ENCODE measurements at places on chromosomes 1 and 21. TPM values are rescaled to one million over a fixed set of nuclear protein-coding genes. Genes with fewer than 3 reads are reported as not detected.
A peak's percentile ranks its signal among the peaks of the same experiment; 100 is the strongest.

SYF2 gene
- 46.5 TPM for total RNA-seq

RPTN gene
- not detected for total RNA-seq

PLA2G2D gene
- not detected for total RNA-seq

MAP10 gene
- total RNA-seq = 3.1 TPM

PPIAL4G gene
- 0.84 TPM for total RNA-seq

GRIK1 gene
- not detected for total RNA-seq

DNA sequence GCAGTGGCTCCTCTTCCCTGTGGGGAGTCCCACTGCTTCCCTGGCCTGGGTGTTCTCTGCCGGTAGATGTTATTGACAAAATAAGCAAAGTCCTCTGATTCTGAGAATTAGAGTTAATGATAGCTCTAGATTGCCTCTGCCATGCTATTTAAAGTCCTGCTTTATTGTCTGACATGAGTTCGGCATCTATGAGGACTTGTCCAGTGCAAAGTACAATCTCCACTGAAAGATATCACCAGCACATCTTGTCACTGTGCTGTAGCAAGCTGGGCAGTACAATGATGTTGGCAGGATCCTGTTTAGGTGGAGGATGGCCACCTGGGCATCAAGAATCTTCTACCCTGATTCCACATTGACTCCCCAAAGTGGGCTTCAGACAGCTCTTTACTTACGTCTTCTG, 54.0 kb upstream of the ATP5PO start:
- peaks cover 26% of the 10 kb centered on the region for H3K4me1 ChIP-seq
- H3K4me3 ChIP-seq = no peak overlapping the region
- H3K27me3 ChIP-seq = no peaks in the 10 kb centered on the region
- no peak for DNase-seq
- H3K36me3 ChIP-seq = peaks cover 50% of the 10 kb centered on the region

GRCh38 chr1:221166559-221167318, 287.5 kb downstream of the HLX start:
- H3K4me3 ChIP-seq = no peak overlapping the region
- H3K36me3 ChIP-seq = no peaks in the 10 kb centered on the region
- no peak for DNase-seq
- H3K27me3 ChIP-seq = peaks cover 6% of the 10 kb centered on the region
- no peak overlapping the region for H3K27ac ChIP-seq
- H3K4me1 ChIP-seq = no peaks in the 10 kb centered on the region

DNA sequence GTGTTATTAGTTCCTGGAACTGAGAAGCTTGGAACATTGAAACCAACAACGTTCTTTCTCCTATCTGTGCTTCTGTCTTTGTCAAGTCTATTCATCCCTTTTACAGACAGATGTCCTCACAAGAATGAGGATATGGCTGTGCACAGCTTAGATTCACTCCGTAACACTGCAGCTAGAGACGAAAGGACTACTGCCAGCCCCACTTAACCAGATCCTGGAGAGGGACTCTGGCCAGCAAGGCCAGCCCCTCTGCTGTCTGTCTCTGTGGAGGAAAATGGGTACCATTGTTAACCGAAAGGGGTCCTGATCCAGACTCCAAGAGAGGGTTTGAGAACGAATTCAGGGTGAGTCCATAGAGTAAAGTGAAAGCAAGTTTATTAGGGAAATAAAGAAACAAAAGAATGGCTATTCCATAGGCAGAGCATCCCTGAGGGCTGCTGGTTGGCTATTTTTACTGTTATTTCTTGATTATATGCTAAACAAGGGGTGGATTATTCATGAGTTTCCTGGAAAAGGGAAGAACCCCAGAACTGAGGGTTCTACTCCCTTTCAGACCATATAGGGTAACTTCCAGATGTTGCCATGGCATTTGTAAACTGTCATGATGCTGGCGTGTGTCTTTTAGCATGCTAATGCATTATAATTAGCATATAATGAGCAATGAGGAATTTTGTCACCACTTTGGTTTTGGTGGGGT, 17.4 kb upstream of the USP24 start:
- H3K4me3 ChIP-seq = no peak overlapping the region
- H3K27me3 ChIP-seq = peaks cover 16% of the 10 kb centered on the region
- H3K27ac ChIP-seq = no peak overlapping the region

- H3K36me3 ChIP-seq = no peaks in the 10 kb centered on the region
- H3K4me1 ChIP-seq = no peaks in the 10 kb centered on the region
- peaks cover 13% of the 10 kb centered on the region for H3K27me3 ChIP-seq
- no peak overlapping the region for H3K27ac ChIP-seq
- no peak overlapping the region for H3K4me3 ChIP-seq
- DNase-seq = no peak
These were observed 91.5 kb upstream of the F3 start for GRCh38 chr1:94633051-94633450.

DNA sequence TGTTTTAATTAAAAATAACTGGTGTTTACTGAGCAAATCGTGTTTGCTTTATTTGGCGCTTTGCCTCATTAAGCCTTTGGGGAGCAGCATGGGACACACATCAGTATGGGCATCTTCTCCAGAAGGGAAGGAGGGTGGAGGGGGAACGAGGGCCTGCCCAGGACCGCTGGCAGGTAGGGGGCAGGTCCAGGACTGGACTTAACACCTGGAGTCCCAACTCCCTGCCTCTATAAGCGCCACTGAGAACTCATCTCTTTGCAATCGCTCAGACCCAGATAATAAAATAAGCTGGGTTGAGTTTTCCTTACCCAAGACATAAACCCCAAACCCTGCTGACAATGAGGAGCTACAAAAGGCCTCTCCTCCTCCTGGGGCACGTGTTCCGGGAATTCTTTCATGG, 15.1 kb downstream of the ABCG1 start:
- H3K4me1 ChIP-seq = peaks cover 97% of the 10 kb centered on the region
- peak overlapping the region; percentile 65 for H3K4me3 ChIP-seq
- DNase-seq = no peak
- H3K27ac ChIP-seq = peak overlapping the region; percentile 93
- no peaks in the 10 kb centered on the region for H3K27me3 ChIP-seq

- H3K4me3 ChIP-seq = no peak overlapping the region
- no peaks in the 10 kb centered on the region for H3K27me3 ChIP-seq
- peaks cover 29% of the 10 kb centered on the region for H3K4me1 ChIP-seq
- peak overlapping the region; percentile 26 for H3K27ac ChIP-seq
These were observed 34.3 kb upstream of the RAP1GAP start for GRCh38 chr1:21703318-21703963.

DNA sequence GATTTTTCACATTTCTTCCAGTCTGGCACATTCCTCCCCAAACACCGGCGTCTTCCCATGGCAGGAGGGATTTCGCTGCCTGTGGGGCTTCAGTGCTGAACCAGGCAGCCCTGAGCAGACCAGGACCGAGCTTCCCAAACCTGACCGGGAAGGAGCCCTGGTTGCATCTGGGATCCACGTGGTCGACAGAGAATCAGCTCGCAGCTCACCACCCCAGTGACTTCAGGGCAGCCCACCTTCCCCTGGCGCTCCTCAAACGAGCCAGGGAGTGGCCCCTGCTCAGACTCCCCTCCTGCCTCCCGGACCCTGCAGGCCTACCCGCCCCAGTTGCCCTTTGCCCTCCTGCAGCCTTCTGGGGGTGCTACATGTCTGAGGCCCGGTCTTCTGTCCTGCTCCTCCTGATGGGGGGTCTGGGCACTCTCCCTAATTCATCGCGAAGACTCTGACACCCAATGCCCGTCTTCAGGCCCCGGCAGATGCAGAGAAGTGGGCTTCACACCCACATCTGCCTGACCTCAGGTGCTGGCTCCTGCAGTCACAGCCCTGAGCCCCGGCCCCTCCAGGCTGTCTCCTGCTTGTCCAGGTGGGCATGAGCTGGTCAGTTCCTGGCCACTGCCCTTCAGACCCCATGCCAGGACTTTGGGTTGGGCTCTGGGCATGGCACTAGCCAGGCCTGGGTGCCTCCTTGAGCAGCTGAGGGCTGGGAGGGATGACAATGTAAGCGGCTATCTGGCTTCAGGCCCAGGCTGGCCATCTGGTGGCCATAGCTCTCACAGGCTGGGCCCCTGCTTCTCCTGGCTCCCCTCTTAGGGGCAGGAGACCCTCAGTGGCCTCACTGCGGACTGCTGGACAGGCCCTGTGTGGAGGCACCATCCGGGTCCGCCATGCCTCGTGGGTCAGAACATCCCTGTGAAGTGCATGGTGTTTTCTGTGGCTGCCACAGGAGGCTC, 26.1 kb upstream of the PRSS38 start:
- peaks cover 15% of the 10 kb centered on the region for H3K4me1 ChIP-seq
- peak overlapping the region; percentile 57 for H3K27ac ChIP-seq
- peak overlapping the region; percentile 76 for H3K4me3 ChIP-seq
- H3K27me3 ChIP-seq = peaks cover 4% of the 10 kb centered on the region
- H3K36me3 ChIP-seq = no peaks in the 10 kb centered on the region
- no peak for DNase-seq

- H3K4me1 ChIP-seq = peaks cover 77% of the 10 kb centered on the region
- peak overlapping the region; percentile 86 for H3K4me3 ChIP-seq
- H3K27ac ChIP-seq = peak overlapping the region; percentile 100
- H3K27me3 ChIP-seq = no peaks in the 10 kb centered on the region
These were observed 24.1 kb upstream of the ALDH4A1 start for GRCh38 chr1:18926315-18927081.

DNA sequence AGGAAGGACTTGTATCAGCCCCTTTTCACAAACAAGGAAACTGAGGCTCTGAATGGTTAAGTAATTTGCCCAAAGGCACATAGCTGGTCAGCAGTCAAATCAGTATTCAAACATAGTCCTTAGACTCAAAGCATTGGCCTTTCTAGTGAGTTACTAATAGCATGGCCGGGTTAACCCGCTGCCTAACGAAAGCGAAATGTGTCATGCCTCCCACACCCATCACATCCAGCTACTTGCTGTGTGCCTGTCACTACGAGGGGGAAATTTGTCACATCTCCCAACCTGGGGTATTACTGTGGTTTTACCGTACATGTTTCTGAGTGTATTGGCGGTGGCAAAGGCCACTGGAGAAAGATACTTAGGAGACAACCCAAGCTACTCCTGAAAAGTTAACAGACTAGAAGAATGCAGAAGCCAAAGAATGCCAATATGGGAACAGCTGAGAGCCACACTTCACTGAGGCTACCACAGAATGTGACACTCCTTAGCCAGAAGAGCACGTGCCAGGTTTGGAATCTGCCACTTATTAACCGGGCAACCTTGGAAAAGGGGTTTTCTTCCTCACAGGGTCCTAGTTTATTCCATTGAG, 363.5 kb downstream of the KCNH1 start:
- no peak overlapping the region for H3K4me3 ChIP-seq
- H3K27ac ChIP-seq = no peak overlapping the region
- H3K36me3 ChIP-seq = no peaks in the 10 kb centered on the region
- H3K4me1 ChIP-seq = no peaks in the 10 kb centered on the region
- DNase-seq = no peak

- peak overlapping the region; percentile 50 for H3K27ac ChIP-seq
- peaks cover 29% of the 10 kb centered on the region for H3K4me1 ChIP-seq
- H3K4me3 ChIP-seq = no peak overlapping the region
These were observed 5.8 kb downstream of the C21orf58 start for GRCh38 chr21:46317710-46318463.

DNA sequence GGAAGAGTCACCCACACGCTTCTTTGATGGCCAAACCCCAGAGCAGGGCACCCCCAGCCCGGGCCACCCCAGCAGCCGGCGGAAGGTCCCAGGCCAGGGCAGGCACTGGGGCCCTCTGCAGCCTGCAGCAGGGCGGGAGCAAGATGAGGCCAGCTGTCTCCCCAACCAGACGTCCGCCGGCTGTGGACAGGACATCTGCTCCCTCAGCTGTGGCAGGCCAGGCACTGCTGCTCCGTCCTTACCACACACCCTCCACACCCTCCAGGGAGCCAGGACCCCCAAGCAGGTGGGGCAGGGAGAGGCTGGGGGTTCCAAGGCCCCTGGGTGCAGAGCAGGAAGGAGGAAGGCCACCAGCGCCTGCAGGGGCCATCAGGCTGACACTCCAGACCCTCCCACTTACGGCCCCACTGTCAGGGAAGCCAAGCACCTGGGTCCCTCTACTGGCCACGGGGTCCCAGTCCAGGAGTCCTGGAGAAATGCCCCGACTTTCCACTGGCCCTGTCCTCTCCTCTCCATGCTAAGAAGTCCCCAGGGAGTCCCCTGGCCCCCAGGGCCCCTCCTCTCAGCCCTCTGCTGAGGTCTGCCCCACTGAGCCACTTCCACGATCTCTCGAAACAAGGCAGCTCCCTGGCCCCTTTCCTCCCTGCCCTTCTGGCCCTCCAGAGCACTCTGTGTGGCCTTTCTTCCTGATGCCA, 5.6 kb downstream of the WNT9A start:
- H3K4me1 ChIP-seq = peaks cover 8% of the 10 kb centered on the region
- peaks cover 12% of the 10 kb centered on the region for H3K27me3 ChIP-seq
- no peaks in the 10 kb centered on the region for H3K36me3 ChIP-seq
- H3K27ac ChIP-seq = no peak overlapping the region
- no peak for DNase-seq

- no peaks in the 10 kb centered on the region for H3K36me3 ChIP-seq
- no peak overlapping the region for H3K4me3 ChIP-seq
- DNase-seq = no peak
- no peaks in the 10 kb centered on the region for H3K27me3 ChIP-seq
- H3K4me1 ChIP-seq = no peaks in the 10 kb centered on the region
These were observed 33.5 kb downstream of the DMAP1 start for GRCh38 chr1:44246806-44247205.

GRCh38 chr1:53409233-53409632, 50.0 kb upstream of the DMRTB1 start:
- no peak for DNase-seq
- H3K4me1 ChIP-seq = peaks cover 38% of the 10 kb centered on the region
- H3K27me3 ChIP-seq = peaks cover under 1% of the 10 kb centered on the region
- H3K36me3 ChIP-seq = no peaks in the 10 kb centered on the region

GRCh38 chr21:39452970-39453342, 1.2 kb downstream of the SH3BGR start:
- no peak for DNase-seq
- no peaks in the 10 kb centered on the region for H3K4me1 ChIP-seq
- H3K27me3 ChIP-seq = peaks cover 6% of the 10 kb centered on the region

GRCh38 chr1:3675436-3675835, 23.1 kb downstream of the TP73 start:
- no peak overlapping the region for H3K27ac ChIP-seq
- H3K27me3 ChIP-seq = peaks cover 3% of the 10 kb centered on the region
- no peaks in the 10 kb centered on the region for H3K36me3 ChIP-seq
- no peak overlapping the region for H3K4me3 ChIP-seq
- no peak for DNase-seq
- H3K4me1 ChIP-seq = peaks cover 26% of the 10 kb centered on the region

DNA sequence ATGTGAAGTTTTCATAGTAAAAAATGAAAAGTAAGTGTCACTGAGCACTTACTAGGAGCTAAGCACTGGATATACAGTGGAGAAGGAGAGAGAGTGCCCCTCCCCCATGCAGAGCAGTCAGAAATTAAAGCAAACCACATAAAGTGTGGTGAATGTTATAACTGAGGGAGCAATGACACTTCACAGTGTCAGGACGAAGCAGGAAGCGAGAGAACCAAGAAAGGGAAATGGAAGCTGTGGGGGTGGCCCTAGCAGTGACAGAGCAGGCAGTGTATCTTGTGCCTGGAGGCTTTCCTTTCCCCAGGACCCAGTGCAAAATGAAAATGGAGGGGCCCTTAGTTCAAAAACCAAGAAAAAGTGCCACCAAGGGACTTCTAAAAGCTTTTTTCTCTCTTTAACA, 21.5 kb upstream of the RCAN3 start:
- peak; percentile 76 for DNase-seq
- H3K4me1 ChIP-seq = peaks cover 63% of the 10 kb centered on the region
- peak overlapping the region; percentile 64 for H3K4me3 ChIP-seq

GRCh38 chr21:36757196-36757595, 58.3 kb downstream of the SIM2 start:
- no peak for DNase-seq
- H3K4me1 ChIP-seq = peaks cover 9% of the 10 kb centered on the region
- H3K36me3 ChIP-seq = no peaks in the 10 kb centered on the region
- no peak overlapping the region for H3K27ac ChIP-seq
- no peaks in the 10 kb centered on the region for H3K27me3 ChIP-seq

Data from activated CD4-positive, alpha-beta T cell treated with anti-CD3 and anti-CD28 coated beads, Interleukin-2, amount 10 ng/mL, durations not matched to agents 7 days and 5 days (primary cell).